HL-60 (cell line): ENCODE measurements at places on chromosomes 7 and 10.

GRCh38 chr10:35352512-35352911 is 16.2 kb downstream of the CCNY start:
- no peak for DNase-seq

- DNase-seq: no peak
Measured at GRCh38 chr10:12564173-12564572, 214.8 kb downstream of the CAMK1D start.

- no peak for DNase-seq
Measured at GRCh38 chr10:64690194-64690593, 1169.0 kb downstream of the REEP3 start.

DNA sequence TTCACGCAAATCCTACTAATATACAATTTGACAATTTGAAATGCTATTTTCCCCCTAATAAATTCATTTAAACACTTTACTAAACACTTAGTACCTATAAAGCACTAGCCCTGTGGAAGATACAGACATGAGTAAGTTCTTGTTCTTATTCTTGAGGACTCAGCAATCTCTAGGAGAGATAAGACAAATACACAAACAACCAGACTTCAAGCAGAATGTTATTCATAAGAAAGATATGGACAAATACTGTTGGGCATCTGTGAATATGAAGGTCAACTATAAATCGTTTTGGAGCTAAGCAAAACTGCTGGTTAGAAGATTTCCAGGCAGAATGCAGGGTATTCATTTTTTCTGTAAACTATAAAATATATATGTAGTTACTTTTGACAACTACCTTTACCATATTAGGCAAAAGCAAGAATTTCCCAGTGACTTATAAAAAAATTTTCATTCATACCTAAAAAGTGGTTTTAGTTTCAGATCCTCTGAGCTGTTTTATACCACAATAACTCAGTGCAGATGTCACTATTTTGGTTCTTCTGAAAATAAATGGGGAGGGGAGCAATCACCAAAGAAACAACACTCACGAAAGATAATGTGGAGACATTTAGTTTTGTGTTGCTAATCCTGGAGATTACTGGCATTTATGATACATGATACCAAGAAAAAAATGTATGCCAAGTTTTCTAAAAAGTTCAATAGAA is 3.8 kb downstream of the VPS41 start:
- no peak for DNase-seq

DNA sequence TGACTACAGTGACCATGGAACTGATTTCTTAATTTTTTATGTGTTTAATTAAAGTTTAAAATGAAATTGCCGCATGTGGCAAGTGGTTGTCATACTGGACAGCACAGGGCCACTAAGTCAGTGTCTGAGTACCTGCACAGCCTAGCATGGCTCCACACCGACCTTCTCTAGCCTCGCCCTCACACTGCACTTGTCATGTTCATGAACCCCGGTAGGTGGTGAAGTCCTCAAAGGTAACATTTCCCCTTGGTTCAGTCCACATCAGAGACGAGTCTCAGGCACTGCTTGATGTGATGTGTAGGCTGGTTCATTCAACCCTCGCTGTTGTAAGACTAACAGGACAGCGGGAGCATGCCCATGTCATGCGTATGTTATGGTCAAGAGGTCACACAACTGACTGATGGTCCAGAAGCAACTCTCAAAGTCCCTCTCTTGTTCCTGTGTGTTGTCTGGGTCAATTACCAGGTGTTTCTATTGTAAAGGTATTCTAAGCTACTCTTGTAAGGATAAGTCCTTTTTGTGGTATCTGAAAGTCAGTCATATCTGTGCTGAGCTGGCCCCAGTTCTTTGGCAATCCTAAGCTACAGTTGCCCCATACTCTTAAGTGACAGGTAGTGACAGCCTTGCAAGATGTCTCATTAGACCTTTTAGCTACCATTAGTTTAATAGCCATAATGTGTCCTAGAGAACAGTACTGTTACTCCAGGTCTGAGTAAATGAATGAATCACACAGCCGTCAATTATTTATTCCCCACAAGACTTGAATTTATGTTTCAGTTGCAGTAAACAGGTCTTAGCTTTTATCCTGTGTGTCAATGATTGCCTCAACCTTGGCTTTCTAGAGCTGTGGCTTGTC is 32.9 kb upstream of the ZC3HAV1L start:
- DNase-seq: no peak

- DNase-seq: no peak
Measured at GRCh38 chr7:25597946-25598345, 369.7 kb upstream of the NPVF start.

DNA sequence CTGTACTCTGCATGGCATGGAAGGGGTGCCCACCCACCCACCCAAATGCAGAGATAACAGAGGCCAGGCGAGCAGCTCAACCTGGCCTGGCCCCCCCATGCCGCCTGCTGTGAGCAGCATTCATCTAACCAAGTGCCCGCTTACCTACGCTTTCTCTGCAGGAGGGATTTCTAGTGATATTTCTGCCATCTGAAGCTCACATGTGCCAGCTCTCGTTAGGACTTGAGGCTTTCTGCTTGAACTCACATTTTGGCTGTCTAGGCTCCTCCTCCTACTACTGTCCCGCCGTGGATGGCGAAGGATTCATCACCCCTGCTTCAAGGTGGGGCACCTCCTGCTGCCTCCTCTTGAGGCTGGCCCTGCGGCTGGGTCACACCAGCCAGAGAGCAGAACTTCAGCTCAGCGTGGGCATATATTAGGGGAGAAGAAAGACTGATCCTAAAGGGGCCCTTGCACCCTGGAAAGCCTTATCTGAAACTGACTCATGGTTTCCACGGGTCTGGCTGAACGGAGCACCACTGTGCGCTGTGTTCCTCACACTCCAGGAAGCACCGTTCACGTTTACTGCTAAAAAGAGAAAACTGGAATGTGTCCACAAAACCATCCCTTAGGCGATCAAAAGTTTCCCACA is 45.5 kb downstream of the CTBP2 start:
- no peak for DNase-seq

DNA sequence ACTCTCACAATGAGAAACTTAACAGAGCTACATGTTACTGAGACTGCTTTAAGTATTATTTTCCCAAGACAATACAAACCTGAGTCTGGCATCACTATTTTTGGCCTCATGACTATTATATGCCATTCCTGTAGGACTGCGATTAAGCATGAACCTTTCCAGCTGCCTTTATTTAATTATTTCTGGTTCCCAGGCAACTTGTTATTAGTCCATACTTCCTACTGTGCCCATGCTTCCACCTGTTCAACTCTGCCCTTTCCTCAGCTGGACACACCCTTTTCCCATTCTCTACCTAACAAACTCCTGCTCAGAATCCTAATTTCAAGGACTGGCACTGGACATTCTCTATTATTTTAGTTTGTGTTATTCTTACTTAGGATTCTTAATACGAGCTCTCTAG is 8.1 kb upstream of the CROT start:
- DNase-seq: no peak

- DNase-seq: no peak
Measured at GRCh38 chr10:123746942-123747341, 80.8 kb downstream of the GPR26 start.

DNA sequence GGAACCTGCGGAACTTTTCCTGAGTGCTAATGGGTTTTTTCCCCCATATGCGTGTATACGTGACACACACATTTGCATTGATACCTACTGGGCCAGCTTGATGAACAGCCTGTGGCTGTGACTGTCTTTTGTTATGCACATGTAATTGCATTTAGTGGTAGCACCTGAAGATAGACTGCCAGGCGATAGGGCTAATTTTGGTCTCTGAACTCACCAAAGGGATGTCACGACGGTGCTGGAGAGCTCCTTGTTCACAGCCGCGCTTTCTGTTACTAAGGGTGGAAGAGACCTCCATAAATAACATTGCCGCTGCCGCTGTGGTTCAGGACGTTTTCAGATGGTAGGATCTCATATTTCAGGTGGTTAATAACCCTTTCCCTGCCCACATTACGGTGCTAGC is 133.2 kb downstream of the CAMK1D start:
- no peak for DNase-seq

GRCh38 chr7:138243836-138244235 is 167.6 kb downstream of the AKR1D1 start:
- DNase-seq: no peak

GRCh38 chr10:43856299-43856698 is 207.6 kb upstream of the ZNF32 start:
- DNase-seq: no peak

GRCh38 chr7:155466814-155467733 is 9.1 kb downstream of the EN2 start:
- DNase-seq: no peak

DNA sequence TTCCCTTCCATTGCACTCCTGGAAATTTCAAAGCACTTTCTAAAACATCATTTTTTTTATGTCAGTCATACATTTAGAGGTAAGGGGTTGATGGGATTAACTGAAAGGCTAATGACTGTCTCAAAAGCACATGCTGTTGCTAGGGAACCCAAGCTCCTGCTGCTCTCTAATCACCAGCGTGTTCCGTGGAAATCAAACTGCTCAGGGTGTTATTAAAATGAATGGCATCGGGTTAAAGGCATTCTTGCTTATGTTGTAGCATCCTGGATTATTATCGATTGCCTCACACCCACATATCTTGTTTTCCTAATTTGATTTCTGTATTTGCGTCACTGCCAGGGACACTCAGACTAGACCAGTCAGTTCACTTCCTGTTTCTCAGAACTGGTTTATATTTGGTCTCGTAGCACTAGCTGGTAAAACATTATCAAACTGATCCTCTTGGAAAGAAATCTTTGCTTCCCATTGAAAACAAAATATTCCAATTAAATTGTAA is 216.5 kb upstream of the MKLN1 start:
- DNase-seq: peak; percentile 42

- peak; percentile 81 for DNase-seq
Measured at GRCh38 chr10:102229810-102230263, 3.7 kb downstream of the ELOVL3 start.

- no peak for DNase-seq
Measured at GRCh38 chr10:44776181-44776580, 135.0 kb upstream of the TMEM72 start.

- no peak for DNase-seq
Measured at GRCh38 chr7:131637859-131638258, 81.4 kb upstream of the PODXL start.

DNA sequence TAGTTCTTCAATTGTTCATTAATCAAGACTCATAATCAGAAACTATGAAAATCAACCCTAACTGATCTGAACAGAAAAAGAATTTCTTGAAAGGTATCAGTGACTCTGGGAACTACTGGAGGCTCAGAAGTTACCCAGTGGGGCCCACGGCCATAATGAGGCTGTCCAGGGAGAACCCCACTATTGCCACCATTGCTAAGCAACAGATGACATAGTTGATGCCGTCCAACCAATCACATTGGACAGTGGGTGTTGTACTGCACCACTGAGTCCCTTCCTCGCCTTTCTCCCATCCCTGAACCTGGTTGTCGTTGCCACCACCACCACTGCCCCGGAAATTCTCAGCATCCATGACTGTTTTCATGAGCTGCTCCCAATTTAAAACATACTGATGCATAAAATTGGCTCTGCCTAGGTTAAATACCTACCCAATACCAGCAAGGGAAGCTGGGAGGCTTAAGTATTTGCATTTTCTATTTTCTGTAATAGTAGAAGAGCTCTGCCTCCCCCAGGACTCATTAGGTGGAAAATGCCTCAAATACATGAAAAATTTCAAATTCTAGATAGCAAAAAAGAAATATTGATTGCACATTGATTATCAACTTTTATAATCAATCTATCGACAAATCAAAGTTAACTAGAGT is 26.7 kb upstream of the USP6NL start:
- no peak for DNase-seq

GRCh38 chr7:26948617-26949118 is 84.3 kb upstream of the SKAP2 start:
- DNase-seq: no peak

DNA sequence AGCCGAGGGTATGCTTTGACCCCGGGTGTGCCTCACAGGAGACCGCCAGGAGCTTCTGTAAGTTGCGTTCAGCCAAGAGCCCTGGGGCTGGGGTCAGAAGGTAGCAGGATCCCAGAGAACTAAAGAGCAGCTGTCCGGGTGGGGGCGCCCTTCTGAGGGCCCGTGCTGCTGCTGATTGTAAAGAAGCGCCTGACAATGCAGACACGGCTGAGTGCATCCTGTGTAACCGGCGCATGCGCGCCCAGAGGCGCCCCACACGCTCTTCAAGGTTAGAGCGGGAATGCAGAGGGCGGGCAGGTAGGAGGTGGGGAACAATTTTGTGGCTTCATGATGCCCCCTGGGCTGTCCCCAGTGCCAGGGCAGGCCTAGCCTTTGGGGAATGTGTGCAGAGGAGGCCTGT is 210.2 kb upstream of the CTBP2 start:
- no peak for DNase-seq

- no peak for DNase-seq
Measured at GRCh38 chr7:34825221-34825620, 167.2 kb downstream of the NPSR1 start.

DNA sequence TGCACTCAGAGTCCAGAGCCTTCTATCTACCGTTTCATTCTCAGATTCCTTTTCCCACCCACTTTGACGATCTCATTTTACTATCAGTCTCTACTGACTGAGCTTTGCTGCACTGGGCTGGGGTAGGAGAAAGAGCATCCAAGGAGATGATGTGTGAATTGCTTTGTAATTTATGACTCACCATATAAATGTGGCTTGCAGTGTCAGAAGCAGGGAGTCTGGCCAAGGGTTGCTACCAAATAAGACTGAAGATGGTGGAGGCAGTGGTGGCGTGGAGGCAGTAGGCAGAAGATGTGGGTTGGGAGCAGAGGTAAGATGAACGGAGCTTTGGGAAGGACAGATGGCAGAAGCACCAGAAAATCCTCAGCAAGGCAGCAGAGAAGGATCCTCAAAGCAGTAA is 73.3 kb upstream of the AGK start:
- no peak for DNase-seq

DNA sequence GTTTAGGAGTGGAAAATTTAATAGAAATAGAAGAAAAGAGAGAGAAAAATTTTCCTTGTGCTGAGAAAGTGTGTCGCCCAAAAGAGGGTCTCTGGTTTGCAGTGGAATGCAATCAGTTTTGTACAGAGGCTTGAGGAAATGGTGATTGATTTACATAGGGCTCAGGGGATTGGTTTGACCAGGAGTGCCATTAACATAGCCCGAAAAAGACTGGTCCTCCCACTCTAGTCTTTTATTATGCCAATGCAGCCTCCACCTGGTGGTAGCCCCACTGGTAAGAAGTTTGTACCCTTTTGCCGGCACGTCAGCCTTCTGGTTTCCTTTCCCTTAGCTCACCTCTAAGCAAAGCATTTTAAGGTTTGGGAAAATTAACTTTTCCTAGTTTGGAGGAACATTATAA is 885.3 kb downstream of the XPNPEP1 start:
- no peak for DNase-seq

GRCh38 chr7:70807650-70808049 is 324.3 kb upstream of the GALNT17 start:
- DNase-seq: no peak

DNA sequence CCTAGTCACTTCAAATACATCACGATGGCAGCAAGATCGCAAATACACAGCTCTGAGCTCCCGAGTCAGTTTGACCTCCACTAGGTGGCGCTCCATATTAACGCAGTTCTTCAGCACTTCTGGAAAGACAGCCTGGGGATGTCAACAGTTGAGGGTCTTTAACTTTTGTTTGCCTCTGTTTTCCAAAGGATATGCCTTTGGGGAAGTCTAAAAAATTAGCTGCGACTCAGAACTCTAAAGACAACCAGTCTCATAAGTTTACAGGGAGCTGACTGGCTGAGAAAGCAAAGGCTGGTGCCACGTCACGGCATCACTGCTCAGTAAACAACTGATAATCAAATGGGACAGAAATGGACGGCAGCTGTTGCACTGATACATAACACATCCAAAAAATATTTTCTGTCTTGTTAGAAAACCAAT is 458.8 kb downstream of the SORCS1 start:
- peak; percentile 5 for DNase-seq

GRCh38 chr7:92645114-92646061 is 55.2 kb upstream of the FAM133B start:
- DNase-seq: peak; percentile 9
